Bronchus fibroblast of lung (primary cell): ENCODE measurements at places on chromosomes 5 and 9. TPM values are rescaled to one million over a fixed set of nuclear protein-coding genes. Genes with fewer than 3 reads are reported as not detected.

The HRH2 gene
- total RNA-seq, result 0.17 TPM in 1 of 2 replicates, not detected in the other

The SPACA9 gene
- 3.3 and 3.7 TPM in 2 replicates for total RNA-seq

The SEMA6A gene
- total RNA-seq, result 0.15 and 0.50 TPM in 2 replicates

The GPR150 gene
- 0.34 and 0.59 TPM in 2 replicates for total RNA-seq

The CFAP77 gene
- not detected in 2 replicates for total RNA-seq

The PLAC8L1 gene
- total RNA-seq, result not detected in 2 replicates

The STC2 gene
- total RNA-seq, result 78.9 and 86.2 TPM in 2 replicates

The CDC25C gene
- 21.9 and 29.4 TPM in 2 replicates for total RNA-seq

The CDH9 gene
- total RNA-seq, result not detected in 2 replicates

The ECSCR gene
- 1.0 and 1.2 TPM in 2 replicates for total RNA-seq

The ZNF608 gene
- 11.4 and 12.5 TPM in 2 replicates for total RNA-seq

The RNF130 gene
- total RNA-seq, result 28.4 and 28.5 TPM in 2 replicates

The HMGXB3 gene
- total RNA-seq, result 29.1 and 29.3 TPM in 2 replicates

The SLC6A3 gene
- not detected in 2 replicates for total RNA-seq

The RETREG1 gene
- 0.45 and 0.84 TPM in 2 replicates for total RNA-seq

The GSN gene
- 171 and 195 TPM in 2 replicates for total RNA-seq

The GFPT2 gene
- 57.0 and 57.5 TPM in 2 replicates for total RNA-seq

The ANKRD31 gene
- total RNA-seq, result under 0.01 TPM in 2 replicates

The CRB2 gene
- under 0.01 TPM in 1 of 2 replicates, not detected in the other for total RNA-seq

The SYNPO gene
- 1.0 and 1.3 TPM in 2 replicates for total RNA-seq

The BAAT gene
- under 0.01 TPM in 1 of 2 replicates, not detected in the other for total RNA-seq

The SPATA31D4 gene
- total RNA-seq, result not detected in 2 replicates

The TJP2 gene
- 57.2 and 70.9 TPM in 2 replicates for total RNA-seq

The SAXO1 gene
- total RNA-seq, result not detected in 2 replicates

The ITGA1 gene
- total RNA-seq, result 7.9 and 12.9 TPM in 2 replicates

The CBY3 gene
- not detected in 2 replicates for total RNA-seq

The SLC34A1 gene
- total RNA-seq, result not detected in 2 replicates

The IL3 gene
- not detected in 2 replicates for total RNA-seq

The LHX3 gene
- total RNA-seq, result not detected in 2 replicates

The SLC6A7 gene
- total RNA-seq, result not detected in 2 replicates

The MZB1 gene
- total RNA-seq, result not detected in 2 replicates

The LCN12 gene
- total RNA-seq, result not detected in 2 replicates

The HABP4 gene
- 14.3 and 19.3 TPM in 2 replicates for total RNA-seq

The DAPK1 gene
- total RNA-seq, result 2.4 and 3.0 TPM in 2 replicates

The SPATA31C1 gene
- total RNA-seq, result not detected in 2 replicates

The UCK1 gene
- total RNA-seq, result 25.0 and 25.4 TPM in 2 replicates

The SLCO6A1 gene
- total RNA-seq, result not detected in 2 replicates

The TAF11L10 gene
- not detected in 2 replicates for total RNA-seq

The CAST gene
- 103 and 136 TPM in 2 replicates for total RNA-seq

The GRXCR2 gene
- total RNA-seq, result not detected in 2 replicates

The ELAVL2 gene
- total RNA-seq, result not detected in 2 replicates

The ANXA1 gene
- 421 and 427 TPM in 2 replicates for total RNA-seq

The ARL14EPL gene
- 0.17 TPM in 1 of 2 replicates, not detected in the other for total RNA-seq

The ARHGEF39 gene
- 15.0 and 16.5 TPM in 2 replicates for total RNA-seq

The PRPF4 gene
- 26.2 and 28.7 TPM in 2 replicates for total RNA-seq

The CD180 gene
- total RNA-seq, result not detected in 2 replicates

The CD72 gene
- 0.50 and 1.0 TPM in 2 replicates for total RNA-seq

The GPRIN1 gene
- total RNA-seq, result 9.2 and 9.7 TPM in 2 replicates

The FAM153A gene
- not detected in 2 replicates for total RNA-seq
